ENCODE measurements at places on chromosomes 7 and 10. TPM values are rescaled to one million over a fixed set of nuclear protein-coding genes. Genes with fewer than 3 reads are reported as not detected.

- no peaks in the 10 kb centered on the region for H3K27me3 ChIP-seq
- H3K36me3 ChIP-seq, result no peaks in the 10 kb centered on the region
Measured at GRCh38 chr10:56319386-56319785, 41.7 kb downstream of the ZWINT start.

GRCh38 chr7:69693042-69693441, 94.8 kb downstream of the AUTS2 start:
- H3K36me3 ChIP-seq, result no peaks in the 10 kb centered on the region
- no peak overlapping the region for H3K4me3 ChIP-seq
- H3K27ac ChIP-seq, result no peak overlapping the region
- DNase-seq, result no peak

GRCh38 chr7:30708412-30708811, 26.2 kb upstream of the CRHR2 start:
- no peak overlapping the region for H3K4me3 ChIP-seq
- H3K4me1 ChIP-seq, result no peaks in the 10 kb centered on the region
- H3K36me3 ChIP-seq, result no peaks in the 10 kb centered on the region
- H3K27ac ChIP-seq, result no peak overlapping the region

DNA sequence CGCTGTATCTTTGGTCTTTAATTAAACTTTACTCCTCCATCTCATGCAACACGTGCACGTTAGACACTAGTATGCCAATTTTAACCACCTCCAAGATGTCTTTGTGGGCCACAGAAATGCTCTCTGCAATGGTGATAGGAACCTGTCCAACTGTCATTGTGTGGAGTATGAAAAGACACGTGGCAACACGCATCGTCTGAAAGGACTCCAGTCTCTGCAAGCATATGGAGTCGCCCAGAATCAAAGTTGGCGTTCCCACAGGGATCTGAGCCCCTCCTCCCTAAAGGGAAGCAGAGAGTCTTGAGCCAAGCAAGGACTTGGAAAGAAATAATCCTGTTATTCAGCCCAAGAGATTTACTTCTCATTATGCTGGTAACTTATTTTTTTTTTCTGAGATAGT, 301.1 kb downstream of the CALN1 start:
- no peak for DNase-seq
- H3K27me3 ChIP-seq, result no peaks in the 10 kb centered on the region
- no peak overlapping the region for H3K27ac ChIP-seq
- H3K36me3 ChIP-seq, result no peaks in the 10 kb centered on the region
- H3K4me3 ChIP-seq, result no peak overlapping the region

- no peaks in the 10 kb centered on the region for H3K4me1 ChIP-seq
- no peak overlapping the region for H3K27ac ChIP-seq
- H3K27me3 ChIP-seq, result no peaks in the 10 kb centered on the region
- DNase-seq, result no peak
Measured at GRCh38 chr7:114720725-114721124, 201.2 kb upstream of the MDFIC start.

- H3K27me3 ChIP-seq, result no peaks in the 10 kb centered on the region
- no peak overlapping the region for H3K27ac ChIP-seq
- H3K4me3 ChIP-seq, result no peak overlapping the region
- no peaks in the 10 kb centered on the region for H3K36me3 ChIP-seq
- DNase-seq, result no peak
Measured at GRCh38 chr7:50655020-50655419, 89.8 kb upstream of the DDC start.

- H3K4me3 ChIP-seq, result peak overlapping the region; percentile 57
- peak; percentile 78 for DNase-seq
- peaks cover 35% of the 10 kb centered on the region for H3K36me3 ChIP-seq
- peak overlapping the region; percentile 93 for H3K27ac ChIP-seq
- peaks cover 59% of the 10 kb centered on the region for H3K4me1 ChIP-seq
Measured at GRCh38 chr7:27169658-27170425, 4.3 kb downstream of the HOXA10 start.

DCLRE1C gene
- total RNA-seq, result 17.2 TPM

GPR26 gene
- total RNA-seq, result not detected

THAP5 gene
- 29.8 TPM for total RNA-seq

KLF14 gene
- not detected for total RNA-seq
